CD4-positive, alpha-beta T cell treated with Interleukin-2 at 100 ng/mL for 4 hours (primary cell): ENCODE measurements at places on chromosomes 7 and 10.

DNA sequence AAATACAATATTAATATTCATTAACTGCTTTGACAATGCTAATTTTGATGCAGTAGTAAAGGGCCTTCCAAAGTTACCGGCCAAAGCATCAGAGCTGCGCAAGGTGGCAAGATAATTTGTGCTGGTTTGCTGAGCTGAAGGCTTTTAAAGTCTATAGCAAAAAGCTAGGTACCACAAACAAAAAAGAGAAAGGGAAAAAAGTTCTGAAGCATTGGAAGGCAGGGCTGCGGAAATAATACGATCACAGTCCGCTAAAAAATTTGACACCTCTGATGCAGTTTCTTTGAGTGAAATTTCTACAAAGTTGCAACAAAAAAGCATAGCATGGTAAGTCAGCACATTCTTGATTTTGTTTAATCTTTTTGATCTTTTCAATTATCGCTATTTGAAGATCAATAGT lies 175.6 kb downstream of the TCF7L2 start:
- DNase-seq: no peak

DNA sequence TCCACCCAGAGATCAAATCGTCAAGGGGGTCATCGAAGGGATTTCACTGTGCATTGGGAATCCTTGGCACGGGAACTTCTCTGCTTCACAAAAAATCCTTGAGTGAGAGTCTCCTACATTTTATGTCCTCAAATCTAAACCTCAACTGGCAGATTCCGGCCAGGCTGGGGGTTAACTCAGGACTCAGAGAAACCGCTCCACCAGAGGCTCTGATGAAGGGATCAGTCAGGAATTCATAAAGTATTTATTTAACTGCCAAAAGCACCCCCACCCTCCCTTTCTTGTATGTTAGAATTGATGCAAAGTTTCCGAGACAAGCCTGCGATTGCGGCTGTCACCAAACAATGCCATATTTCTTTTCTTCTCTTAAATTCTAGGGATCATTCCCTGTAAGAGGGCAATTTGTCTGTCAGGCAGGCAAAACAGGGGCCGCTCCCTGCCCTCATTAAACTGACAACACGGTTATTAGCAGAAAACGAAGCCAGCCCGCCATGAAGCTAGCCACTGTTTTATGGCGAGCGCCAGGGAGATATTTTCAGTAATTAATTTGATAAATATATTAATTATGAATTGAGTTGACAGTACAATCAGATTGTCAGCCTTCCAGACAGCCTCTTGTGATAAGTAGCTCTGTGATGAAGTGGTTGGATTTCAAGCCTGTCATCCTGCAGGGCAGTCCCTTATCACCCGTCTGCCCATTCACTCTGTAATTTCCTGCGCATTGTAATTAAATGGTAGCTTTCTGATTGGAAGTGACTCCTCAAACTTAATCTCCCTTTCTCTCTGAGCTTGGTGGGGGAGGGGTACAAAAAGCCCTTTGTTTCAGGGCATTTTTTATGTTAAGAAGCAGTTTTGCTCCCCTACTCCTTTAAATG lies 153.0 kb upstream of the GPR26 start:
- no peak for DNase-seq

DNA sequence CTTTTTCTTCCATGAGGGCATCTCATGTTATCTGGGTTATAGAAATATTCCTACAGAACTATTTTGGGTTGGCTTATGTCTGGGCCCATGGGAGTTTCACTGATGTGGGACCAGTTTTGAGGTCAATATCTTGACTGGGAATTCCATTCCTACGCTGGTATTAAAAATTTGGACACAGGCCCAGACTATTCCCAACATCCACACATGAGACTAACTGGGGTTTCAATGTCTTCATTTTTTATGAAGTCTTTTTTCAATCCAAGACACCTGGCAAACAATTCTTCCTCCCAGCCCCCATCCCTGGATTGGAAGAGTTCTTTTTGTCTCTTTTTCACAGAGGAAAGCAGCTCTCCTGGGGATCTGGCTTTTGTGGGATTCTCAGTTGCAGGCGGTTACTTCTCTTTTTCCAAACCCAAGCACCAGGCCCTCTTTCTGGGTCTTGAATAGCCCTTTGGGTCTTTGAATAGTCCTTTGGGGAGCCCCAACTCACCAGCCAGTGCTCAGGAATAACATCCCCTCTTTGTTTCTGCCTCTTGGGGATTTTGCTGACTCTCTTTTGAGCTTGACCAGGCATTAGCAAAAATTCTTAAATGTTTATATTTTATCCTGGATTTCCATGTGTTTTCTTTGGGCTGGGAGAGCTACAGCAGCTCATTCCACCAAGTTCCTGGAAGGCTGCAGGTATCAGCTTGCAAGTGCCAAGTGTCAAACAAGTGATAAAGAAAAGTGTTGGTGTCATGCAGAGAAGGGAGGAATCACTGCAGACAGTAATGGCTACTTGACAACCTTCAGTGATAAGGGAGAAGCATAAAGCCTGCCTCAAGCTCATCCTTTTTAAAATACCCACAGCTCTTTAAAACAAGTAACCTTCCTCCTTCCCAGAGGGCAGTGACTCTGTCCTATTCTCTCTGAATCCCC lies 234.3 kb downstream of the ADAM12 start:
- DNase-seq: no peak

DNA sequence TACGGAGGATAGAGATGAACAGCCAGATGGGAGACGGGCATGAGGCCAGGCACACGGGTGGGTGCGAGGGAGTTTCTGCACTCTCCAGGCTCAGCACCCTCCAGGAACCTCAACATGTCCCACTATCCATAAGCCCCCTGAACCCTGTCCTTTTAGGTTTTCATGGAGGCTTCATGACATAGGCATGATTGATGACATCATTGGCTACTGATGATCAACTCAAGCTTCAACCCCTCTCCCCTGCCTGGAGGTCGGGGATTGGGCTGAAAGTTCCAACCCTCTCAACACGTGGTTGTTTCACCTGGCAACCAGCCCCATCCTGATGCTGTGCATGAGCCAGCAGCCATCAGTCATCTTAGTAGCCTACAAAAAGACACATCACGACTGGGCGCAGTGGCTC lies 360.7 kb upstream of the AUTS2 start:
- no peak for DNase-seq

DNA sequence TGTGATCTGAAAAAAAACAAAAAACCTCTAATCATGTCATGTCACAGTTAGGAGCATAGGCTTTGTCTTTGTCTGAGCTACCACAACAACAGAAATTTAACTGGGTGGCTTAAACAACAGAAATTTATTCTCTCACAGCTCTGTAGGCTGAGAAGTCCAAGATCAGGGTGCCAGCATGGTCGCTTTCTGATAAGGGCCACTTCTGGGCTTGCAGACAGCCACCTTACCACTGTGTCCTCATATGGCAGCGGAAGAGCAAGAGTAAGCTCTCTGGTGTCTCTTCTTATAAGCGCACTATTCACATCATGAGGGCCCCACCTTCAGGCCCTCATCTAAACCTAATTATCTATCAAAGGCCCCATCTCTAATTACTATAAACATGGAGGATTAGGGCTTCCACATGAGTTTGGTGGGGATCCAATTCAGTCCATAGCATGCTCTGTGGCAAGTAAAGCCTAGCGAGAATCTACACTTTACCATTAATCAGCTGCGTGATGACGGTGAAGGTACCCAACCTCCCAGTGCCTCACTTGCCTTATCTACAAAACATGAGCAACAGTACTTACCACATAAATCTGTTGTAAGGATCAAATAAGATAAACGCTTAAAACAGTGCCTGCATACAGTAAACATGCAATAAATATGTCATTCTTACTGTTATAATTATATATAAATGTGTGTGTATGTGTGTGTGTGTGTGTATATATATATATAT lies 17.3 kb downstream of the ZNF438 start:
- no peak for DNase-seq

DNA sequence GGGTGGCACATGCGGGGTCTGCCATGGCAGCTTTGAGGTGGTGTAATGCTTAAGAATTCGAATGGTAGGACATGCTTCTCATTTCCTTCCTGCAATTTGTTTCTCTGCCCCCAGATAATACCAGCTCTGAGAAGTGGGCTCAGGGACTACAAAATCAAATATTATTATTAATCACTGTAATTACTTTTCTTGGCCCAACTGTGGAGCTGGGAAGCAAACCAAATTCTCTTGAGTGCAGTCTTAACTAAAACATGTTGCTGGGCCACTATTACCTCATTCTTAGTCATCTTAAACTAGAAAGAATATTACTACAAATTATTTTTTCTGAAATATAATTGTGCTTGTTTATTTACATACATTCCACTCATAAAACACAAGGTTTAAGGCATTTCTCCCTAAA lies 566.7 kb upstream of the NRP1 start:
- no peak for DNase-seq

DNA sequence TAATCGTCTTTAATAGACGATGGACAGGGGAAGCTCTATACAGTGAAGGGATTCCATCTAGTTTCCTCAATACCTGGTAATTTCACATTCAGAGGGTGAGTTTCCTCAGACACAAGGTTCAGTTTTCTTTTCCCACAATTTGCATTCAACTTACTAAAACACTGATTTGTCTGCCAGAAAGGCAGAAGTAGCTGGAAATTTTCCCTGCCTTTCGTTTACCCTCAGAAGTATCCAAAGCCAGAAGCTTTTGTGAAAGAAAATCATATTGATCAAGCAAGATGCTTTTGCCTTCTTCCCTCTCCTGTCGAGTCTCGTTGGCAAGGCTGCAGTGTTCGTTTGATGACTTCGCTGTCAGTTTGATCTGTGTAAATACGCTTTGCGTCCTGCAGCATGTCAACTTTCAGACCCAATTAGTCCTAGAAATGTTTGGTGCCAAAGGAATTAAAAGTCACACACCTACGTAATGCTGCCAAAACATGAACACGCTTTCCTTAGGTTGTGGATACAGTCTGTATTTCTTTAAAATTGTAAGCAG lies 631.9 kb upstream of the FOXK1 start:
- DNase-seq: no peak

DNA sequence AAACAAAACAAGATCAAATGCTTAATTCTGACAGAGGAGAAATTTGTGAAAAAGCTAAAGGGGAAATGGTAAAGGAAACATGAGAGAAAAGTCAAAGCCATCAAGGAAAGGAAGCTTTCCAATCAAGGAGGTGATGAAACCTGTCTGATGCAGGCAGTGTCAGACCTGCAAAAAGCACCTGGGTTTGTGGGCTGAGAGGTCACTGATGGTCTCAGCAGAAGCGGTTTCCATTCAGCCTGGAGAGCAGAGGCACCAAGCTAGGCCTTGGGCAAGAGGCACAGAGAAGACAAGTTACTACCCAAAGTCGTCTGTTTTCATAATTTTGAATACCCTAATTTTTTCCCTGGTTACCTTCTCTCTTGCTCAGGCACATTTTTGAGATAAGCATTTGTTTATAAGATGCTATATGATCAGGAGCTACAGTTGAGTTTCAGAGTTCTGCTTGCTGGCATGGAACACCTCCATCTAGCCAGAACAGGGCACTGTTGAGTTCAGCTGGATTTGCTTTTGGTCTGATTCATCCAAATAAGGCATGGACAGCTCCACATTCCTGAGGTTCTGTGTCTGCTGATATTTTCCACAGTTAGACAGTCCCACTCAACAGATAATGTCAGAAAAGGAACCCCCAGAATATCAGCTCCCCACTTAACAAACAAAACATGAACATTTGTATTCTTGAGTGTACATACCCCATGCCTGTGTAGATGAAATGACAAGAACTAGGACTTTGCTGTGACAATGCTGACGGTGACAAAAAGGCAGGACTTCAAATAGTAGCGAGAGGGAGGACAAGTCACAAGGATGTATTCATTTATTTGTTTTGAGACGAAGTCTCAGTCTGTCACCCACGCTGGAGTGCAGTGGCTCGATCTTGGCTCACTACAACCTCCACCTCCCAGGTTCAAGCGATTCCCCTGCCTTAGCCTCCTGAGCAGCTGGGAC lies 4.9 kb upstream of the PPIA start:
- no peak for DNase-seq

GRCh38 chr7:70598976-70599375 lies 533.0 kb upstream of the GALNT17 start:
- DNase-seq: no peak

DNA sequence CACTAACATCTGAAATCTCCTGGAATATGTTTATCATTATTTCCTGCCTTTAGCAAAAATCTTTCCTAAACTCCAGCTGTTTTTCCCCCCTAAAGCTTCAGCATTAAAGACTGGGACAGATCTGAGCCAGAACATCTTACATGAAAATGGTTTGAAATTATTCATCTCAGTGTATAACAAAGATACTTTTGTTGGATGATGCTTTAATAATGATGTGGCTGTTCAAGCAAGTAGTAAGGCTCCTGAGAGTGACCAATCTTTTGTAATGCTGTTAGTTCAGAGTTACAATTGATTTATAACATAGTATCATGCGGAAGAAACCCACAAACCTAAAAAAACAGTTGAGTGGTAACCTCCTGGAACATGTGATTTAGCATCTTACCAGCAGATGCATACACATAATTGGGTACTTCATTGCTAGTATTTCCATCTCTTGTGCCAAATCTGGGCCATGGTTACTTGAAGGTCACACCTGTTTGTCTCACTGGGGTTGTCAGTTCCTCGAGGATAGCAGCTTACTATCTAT lies 1.5 kb downstream of the BZW2 start:
- DNase-seq: no peak

DNA sequence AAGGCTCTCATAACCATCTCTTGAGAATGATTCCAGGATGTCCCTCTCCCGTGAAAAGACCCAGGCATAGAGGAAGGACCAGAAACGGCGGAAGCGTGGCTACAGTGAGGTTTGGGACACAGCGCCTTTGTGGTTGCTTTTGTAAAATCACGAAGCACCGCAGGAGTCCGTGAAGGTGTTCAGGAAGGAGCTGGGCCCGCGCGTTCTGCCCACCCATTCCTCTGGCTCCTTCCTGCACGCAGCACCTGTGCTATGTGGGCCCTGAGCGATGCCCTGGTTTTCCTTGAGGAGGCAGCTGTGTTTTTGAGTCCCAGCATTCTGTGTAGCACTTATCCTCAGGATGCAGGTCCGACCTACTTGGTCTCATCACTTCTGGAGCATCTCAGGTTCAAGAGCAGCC lies 112.8 kb downstream of the TRRAP start:
- DNase-seq: no peak

DNA sequence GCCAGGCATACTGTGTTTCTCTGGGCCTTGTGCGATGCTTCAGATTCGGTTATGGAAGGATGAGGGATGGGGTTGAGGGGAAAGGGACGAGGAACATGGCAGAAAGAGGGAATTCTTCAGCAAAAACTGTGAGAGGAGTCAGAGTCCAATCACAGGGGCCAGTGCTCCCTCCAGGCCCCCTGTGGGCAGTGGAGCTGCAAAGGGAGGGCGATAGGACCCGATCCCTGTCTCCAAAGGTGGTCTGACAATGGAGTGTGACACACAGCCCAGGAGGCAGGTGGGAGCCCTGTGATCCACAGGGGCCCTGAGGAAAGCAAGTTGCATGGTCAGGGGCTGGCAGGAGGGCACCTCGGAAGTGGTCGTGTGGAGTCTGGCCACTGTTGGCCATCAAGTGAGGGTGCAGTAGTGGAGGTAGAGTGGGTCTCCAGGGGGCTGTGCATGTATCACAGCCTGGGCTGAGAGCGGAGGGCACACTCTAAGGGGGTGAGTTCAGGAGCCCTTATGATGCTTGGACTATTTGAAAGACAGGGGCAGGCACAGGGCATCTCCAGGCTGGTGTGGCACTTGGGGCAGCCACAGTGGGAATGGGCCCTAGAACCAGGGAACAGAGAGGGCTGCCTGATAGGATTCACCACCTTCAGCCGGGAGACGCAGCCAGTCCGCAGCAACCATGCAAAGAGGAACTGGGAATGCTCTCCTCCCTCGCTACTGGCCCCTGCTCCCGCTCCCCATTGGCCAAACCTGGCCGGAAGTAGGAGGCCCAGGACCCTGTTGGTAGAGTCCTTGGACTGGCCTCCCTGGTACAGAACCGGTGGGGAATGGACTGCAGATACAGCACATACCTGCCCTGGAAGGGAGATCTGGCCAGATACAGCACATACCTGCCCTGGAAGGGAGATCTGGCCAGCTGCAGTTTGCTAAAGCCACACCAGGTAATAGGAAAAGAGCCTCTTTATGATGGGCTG lies 115.9 kb downstream of the ADCY1 start:
- no peak for DNase-seq
